ENCODE measurements at places on chromosomes 12 and 14. TPM values are rescaled to one million over a fixed set of nuclear protein-coding genes. Genes with fewer than 3 reads are reported as not detected.

Gene NTS
- total RNA-seq: not detected

Gene ART4
- not detected for total RNA-seq

Gene NINJ2
- total RNA-seq: 0.60 TPM

Gene UNC79
- total RNA-seq: under 0.01 TPM

Gene ISM2
- total RNA-seq: 1.7 TPM

Gene TAS2R20
- total RNA-seq: 7.7 TPM

Gene TXNRD1
- total RNA-seq: 151 TPM

Gene AKAP6
- total RNA-seq: 2.4 TPM

Gene DAO
- total RNA-seq: not detected

Gene DHRS2
- total RNA-seq: under 0.01 TPM

Gene TMEM63C
- 0.17 TPM for total RNA-seq

Gene TRIM9
- 0.69 TPM for total RNA-seq

Gene PPM1H
- 27.1 TPM for total RNA-seq

Gene CIROP
- total RNA-seq: not detected

Gene AJUBA
- 189 TPM for total RNA-seq

Gene CACNA1C
- 0.05 TPM for total RNA-seq

Gene MAP1LC3B2
- 0.35 TPM for total RNA-seq

Gene MYF5
- not detected for total RNA-seq

Gene C12orf56
- 3.1 TPM for total RNA-seq

Gene STYX
- 22.3 TPM for total RNA-seq

All from renal cortical epithelial cell (primary cell).